ENCODE measurements at places on chromosomes 2 and 18.

- H3K4me3 ChIP-seq = no peak overlapping the region
- H3K36me3 ChIP-seq = no peaks in the 10 kb centered on the region
- H3K27ac ChIP-seq = no peak overlapping the region
- H3K4me1 ChIP-seq = no peaks in the 10 kb centered on the region
- no peak for DNase-seq
- no peaks in the 10 kb centered on the region for H3K27me3 ChIP-seq
These were observed 252.5 kb downstream of the XIRP2 start for GRCh38 chr2:167140767-167141166.

DNA sequence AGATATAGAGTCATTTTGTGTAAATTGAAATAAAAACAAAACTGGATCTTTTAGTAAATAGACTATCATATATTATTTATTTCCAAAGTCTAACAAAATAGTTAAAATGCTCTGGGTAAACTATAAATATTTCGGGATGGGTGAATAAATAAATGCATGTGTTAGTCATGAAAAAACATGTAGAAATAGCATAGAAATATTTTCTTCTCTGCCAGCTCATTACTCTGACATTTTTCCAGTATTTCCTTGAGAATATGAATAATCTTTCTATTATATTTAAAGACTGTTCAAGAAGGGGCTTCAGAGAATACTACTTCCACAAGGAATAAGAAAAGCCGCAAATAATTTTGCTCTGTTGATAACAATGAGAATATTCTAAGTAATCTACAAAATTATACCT, 880.4 kb downstream of the TRIB2 start:
- DNase-seq = no peak
- H3K27me3 ChIP-seq = no peaks in the 10 kb centered on the region
- no peak overlapping the region for H3K4me3 ChIP-seq
- H3K27ac ChIP-seq = no peak overlapping the region
- no peaks in the 10 kb centered on the region for H3K4me1 ChIP-seq
- H3K36me3 ChIP-seq = no peaks in the 10 kb centered on the region

GRCh38 chr18:29305516-29305915, 1128.6 kb upstream of the CDH2 start:
- no peak overlapping the region for H3K27ac ChIP-seq
- no peak overlapping the region for H3K4me3 ChIP-seq
- no peaks in the 10 kb centered on the region for H3K36me3 ChIP-seq
- H3K27me3 ChIP-seq = no peaks in the 10 kb centered on the region

DNA sequence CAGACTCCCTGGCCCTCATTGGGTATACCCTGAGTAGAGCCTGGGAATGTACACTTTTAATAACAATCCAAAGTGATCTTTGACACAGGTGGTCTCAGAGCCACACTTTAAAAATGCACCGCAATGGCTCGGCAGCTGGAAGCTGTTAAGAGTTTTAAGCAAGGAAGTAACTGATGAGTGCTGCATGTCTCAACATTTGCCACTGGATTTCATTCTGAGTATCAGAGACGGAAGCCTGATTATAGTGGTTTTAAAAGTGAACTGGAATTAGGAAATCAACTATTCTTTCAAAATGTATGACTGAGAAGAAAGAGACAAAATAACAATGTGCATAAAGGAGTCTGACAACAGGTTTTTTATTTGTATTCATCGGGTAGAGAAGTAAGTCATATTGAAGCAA, 7.5 kb downstream of the MBOAT2 start:
- no peaks in the 10 kb centered on the region for H3K4me1 ChIP-seq
- H3K27ac ChIP-seq = no peak overlapping the region
- H3K27me3 ChIP-seq = no peaks in the 10 kb centered on the region
- H3K4me3 ChIP-seq = no peak overlapping the region
- DNase-seq = no peak

DNA sequence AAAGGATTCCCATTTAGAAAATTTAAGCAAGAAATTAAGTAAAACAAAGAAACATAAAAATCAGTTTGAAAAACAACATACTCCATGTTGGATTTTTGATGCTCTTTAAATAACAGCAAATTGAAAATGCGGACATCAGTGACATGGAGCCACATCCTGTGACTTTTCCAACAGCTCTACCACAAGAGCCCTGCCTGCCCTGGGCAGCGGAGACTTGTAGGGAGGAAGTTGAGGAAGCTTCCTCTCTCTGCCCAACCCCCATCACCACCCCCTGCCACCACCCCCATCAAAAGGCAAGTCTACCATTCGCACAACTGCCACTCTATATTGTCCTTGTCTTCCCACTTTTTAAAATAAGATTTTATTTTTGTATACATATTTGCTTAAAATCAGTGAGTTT, 32.8 kb upstream of the DAPL1 start:
- H3K4me1 ChIP-seq = no peaks in the 10 kb centered on the region
- H3K36me3 ChIP-seq = no peaks in the 10 kb centered on the region
- no peaks in the 10 kb centered on the region for H3K27me3 ChIP-seq
- no peak for DNase-seq
- no peak overlapping the region for H3K27ac ChIP-seq

DNA sequence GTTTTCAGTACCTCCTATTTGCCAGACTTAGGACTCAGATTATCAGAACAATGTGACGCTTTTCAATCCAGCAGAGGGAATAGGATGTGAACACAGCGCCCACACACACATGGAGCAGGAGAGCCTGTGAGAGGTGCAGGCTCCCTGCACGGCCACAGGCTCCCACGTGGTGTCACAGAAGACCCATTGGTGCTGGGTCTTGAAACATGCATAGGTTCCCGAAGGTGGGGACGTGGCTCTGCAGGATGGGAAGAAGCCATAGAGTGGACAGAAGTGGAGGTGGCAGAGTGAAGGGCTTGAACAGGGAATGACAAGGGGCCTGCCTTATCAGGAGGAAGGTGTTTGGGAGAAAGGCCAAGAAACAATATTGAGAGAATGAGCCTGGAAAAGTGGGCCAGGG, 78.5 kb upstream of the BCL2L11 start:
- DNase-seq = peak; percentile 9
- no peaks in the 10 kb centered on the region for H3K27me3 ChIP-seq
- H3K36me3 ChIP-seq = no peaks in the 10 kb centered on the region

GRCh38 chr2:231058761-231059550, 2.3 kb downstream of the PSMD1 start:
- H3K27ac ChIP-seq = no peak overlapping the region
- no peak overlapping the region for H3K4me3 ChIP-seq
- H3K4me1 ChIP-seq = peaks cover 14% of the 10 kb centered on the region

DNA sequence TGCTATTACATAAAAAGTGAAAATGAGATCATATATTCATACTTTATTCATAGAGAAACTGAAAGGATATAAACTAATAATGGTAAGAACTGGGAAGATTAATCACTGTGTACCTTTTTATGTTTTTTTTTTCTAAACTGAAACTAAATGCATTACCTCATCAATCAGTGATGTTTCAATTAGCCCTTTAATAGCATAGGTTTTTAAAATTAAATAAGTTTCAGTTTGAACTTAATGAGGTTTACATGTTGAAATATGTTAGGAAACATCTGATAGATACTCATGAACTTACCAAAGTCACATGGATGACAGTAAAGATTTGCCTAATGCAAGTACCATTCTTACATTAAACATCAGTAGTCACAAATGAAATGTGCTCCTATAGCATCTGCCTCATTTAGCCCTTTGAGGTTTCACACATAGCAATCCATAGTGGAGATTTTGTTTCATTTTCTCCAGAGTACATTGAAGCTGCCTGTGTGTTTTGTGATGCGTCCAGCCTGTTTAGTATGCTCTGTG, 8.9 kb downstream of the MAPRE2 start:
- no peaks in the 10 kb centered on the region for H3K36me3 ChIP-seq
- no peaks in the 10 kb centered on the region for H3K27me3 ChIP-seq
- no peak overlapping the region for H3K4me3 ChIP-seq
- DNase-seq = no peak

DNA sequence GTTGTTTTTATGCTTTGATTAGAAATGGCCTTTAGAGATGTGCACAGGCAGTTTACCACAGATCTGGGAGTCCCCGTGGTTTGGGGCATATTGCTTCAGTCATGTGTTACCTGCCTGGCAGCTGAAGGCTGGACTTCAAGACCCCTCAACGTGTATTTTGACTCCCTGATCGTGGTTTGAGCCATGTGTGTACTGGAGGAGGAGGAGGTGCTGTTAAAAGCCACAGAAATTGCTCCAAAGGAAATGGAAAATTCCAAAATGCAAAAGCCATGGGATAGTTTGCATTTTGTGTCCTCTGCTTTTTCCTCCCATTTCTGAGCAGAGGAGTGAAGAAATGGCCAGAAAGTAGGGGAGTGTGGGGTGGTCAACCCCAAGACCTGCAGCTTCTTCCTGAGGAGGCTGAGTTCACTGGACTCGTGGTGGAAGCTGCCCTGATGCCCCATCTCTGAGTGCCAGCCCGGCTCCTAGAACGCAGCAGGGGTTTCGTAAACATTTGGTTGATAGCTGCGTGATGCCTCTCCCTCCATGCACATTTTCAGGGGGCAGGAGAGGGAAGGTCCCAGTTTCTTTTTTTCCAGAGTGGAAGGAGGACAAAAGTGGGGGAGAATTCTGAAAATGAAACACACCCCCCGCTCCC, 45.7 kb downstream of the ITGB1BP1 start:
- H3K4me3 ChIP-seq = no peak overlapping the region
- no peak for DNase-seq
- no peaks in the 10 kb centered on the region for H3K36me3 ChIP-seq
- peak overlapping the region; percentile 50 for H3K27ac ChIP-seq

DNA sequence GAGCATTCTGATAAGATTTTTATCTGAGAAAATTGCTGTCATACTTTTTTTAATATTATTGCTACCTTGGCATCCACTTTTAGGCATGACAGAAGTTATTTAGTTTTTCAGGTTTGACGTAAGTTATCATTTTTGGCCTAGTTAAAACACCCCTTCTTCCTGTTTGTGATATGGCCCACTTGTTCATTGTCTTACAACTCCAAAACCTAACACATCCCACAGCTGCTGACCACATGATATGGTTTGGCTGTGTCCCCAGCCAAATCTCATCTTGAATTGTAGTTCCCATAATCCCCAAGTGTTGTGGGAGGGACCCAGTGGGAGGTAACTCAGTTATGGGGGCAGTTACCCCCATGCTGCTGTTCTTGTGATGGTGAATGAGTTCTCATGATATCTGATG, 388.1 kb downstream of the SLC4A3 start:
- no peaks in the 10 kb centered on the region for H3K27me3 ChIP-seq
- H3K4me3 ChIP-seq = no peak overlapping the region
- no peak for DNase-seq
- H3K4me1 ChIP-seq = no peaks in the 10 kb centered on the region

- H3K36me3 ChIP-seq = no peaks in the 10 kb centered on the region
- no peaks in the 10 kb centered on the region for H3K27me3 ChIP-seq
- no peak overlapping the region for H3K4me3 ChIP-seq
- no peak for DNase-seq
- H3K4me1 ChIP-seq = no peaks in the 10 kb centered on the region
These were observed 356.3 kb upstream of the CDH20 start for GRCh38 chr18:60976976-60977375.

DNA sequence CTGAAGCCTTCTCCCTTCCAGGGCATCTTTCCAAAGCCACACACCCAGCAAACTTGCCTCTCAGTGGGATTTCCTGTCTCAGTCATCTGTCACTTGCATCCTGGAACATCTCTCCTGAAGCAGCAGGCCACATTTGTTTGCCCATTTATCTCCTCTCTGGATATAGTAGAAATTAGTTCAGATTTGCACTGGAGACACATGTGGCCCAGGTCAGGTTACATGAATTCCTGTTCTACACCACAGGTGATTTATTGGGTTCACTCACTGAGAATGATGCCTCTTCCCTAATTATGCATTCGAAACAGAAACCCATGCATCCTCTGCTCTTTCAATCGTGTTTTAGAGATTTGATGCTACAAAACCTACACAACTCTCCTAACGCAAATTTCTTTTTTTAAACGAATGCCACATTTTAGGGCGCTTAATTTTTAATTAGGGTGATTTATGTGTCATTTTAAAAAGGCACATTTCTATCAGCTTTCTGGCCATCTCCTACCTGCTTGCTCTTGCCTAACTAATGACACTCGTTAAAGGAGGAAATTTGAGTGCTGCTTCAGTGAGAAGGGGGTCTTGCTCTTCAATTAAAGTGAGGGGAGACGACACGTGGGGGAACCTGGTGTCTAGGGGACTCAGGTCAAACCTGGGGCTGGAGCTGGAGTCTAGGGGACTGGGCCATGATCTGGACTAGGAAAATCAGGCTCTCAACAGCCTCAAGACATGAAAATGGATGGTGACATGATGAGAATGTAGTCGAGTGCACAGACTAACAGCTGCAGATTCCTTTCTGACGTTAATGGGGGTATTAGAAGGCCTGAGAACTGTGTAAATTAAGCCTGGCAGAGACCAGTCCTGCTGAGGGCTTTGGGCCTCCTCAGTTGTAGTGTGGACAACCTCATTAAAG, 221.4 kb downstream of the CLIP4 start:
- no peak overlapping the region for H3K4me3 ChIP-seq
- DNase-seq = no peak
- no peaks in the 10 kb centered on the region for H3K27me3 ChIP-seq
- no peak overlapping the region for H3K27ac ChIP-seq
- no peaks in the 10 kb centered on the region for H3K4me1 ChIP-seq
- no peaks in the 10 kb centered on the region for H3K36me3 ChIP-seq

DNA sequence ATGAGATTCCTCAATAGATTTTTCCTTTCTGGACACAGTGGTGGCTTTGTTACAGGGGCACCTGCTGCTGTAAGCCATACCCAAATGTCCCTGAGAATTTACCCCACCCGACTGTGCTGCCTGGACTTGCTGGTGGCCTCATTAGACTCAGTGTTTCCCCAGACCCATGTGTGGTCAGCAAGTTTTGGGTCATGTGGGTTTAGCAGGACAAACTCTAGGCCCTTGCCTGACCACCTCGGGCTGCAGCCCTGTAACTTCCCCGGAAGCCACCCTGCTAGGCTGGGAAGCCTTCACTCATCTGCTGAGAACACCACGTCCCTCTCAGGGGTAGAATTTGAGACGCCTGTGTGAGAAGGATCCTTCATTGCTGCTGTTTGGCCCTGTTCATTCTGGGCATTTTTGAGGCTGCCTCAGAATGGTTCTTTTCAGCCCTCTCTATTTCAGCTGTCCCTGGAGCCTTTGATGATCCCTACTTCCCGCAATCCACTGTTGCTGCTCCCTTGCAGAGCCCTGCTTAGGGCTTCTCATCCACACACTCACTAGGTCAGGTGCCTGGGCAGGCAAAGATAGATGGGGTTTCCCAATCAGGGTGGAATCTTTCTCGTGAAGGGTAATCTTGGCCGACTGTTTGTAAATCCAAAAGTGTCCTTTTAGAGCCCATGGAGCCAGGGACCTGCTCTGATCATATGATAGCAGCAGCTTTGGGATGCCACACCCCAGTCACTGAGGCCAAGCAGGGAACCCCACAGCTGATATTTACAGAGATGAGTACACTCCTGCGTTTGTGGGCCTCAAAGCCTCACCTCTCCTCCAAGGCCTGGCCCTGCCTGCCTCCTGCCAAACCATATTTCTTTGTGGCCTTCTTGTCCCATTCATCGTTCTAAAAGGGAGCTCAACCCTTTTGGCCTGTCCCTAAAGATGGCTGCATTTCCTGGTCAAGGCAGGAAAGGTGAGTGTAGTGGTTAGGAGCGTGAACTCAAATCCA, 6.7 kb downstream of the EHD3 start:
- no peak for DNase-seq
- H3K4me1 ChIP-seq = no peaks in the 10 kb centered on the region
- H3K27ac ChIP-seq = no peak overlapping the region
- no peaks in the 10 kb centered on the region for H3K27me3 ChIP-seq
- no peaks in the 10 kb centered on the region for H3K36me3 ChIP-seq

- no peak overlapping the region for H3K4me3 ChIP-seq
- no peak overlapping the region for H3K27ac ChIP-seq
- H3K27me3 ChIP-seq = no peaks in the 10 kb centered on the region
These were observed 23.9 kb downstream of the NOL10 start for GRCh38 chr2:10665833-10666232.

- H3K4me3 ChIP-seq = no peak overlapping the region
- DNase-seq = peak; percentile 52
- H3K27ac ChIP-seq = no peak overlapping the region
- H3K4me1 ChIP-seq = no peaks in the 10 kb centered on the region
- no peaks in the 10 kb centered on the region for H3K27me3 ChIP-seq
- H3K36me3 ChIP-seq = no peaks in the 10 kb centered on the region
These were observed 414.2 kb upstream of the CHST9 start for GRCh38 chr18:27599202-27599829.

Data from colonic mucosa (tissue), 4 donors.